Pulmonary artery endothelial cell (primary cell): ENCODE measurements at places on chromosomes 1 and 21.

GRCh38 chr1:22118291-22118992, 24.5 kb downstream of the WNT4 start:
- no peak for DNase-seq

DNA sequence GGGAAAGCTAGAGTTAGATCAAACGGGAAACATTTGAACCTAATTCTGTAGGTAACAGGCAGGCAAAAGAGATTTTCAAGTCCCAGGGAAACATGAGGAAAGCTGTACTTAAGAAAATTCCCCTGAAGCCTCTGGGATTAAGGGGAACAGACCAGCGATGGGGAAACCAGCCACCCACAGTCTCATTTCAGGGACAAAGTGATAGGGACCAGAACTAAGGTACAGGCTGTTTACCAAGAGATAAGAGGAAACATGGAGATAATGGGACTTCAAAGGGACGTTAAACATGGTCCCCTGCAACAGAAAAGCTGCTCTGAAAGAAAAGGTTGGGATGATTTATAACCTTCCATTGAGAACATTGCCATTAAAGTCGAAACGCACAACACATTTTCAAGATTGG, 84.4 kb downstream of the NTPCR start:
- DNase-seq = no peak

DNA sequence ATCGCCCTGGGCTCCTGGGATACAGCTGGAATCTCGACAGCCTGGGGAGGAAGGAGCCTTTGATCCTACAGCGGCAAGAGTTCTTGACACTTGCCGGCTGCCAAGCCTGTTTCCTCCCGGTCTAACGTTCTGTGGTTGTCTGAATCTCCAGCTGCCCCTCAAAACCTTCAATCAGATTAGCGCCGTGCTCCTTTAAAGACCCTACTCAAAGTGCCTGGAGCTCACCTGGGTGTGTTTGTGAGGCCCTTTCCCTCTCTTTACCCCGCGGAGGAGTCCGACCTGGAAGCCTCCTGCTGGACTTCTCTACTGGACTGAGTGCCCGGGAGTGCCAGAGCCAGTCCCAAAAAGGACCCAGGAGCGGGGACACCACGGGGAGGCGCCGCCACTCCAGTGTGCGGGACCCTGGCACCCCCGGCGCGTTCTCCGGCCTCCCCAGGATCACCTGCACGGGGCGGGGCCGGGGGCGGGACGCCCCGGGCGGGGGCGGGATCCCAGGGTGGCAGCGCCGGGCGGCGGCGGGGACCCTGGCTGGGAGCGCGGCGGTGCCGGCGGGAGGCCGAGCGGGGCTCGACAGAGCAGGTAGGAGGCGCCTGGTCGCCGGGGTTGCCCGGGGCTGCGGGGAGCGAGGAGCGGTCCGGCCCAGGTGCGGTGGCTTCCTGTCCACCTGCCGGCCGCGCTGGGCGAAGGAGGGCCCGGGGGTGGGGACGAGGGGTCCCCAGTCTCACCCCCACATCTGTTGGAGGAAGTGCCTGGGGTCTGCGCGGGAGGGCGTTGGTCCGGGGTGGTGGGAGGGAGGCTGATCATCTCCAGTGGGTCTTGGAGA, at the start of gene NCMAP:
Gene NCMAP, plus strand, starts transcription at position 497 of the 823 bp plus-strand sequence. CDS start 39,344 bp downstream, outside the sequence.
- DNase-seq = no peak

DNA sequence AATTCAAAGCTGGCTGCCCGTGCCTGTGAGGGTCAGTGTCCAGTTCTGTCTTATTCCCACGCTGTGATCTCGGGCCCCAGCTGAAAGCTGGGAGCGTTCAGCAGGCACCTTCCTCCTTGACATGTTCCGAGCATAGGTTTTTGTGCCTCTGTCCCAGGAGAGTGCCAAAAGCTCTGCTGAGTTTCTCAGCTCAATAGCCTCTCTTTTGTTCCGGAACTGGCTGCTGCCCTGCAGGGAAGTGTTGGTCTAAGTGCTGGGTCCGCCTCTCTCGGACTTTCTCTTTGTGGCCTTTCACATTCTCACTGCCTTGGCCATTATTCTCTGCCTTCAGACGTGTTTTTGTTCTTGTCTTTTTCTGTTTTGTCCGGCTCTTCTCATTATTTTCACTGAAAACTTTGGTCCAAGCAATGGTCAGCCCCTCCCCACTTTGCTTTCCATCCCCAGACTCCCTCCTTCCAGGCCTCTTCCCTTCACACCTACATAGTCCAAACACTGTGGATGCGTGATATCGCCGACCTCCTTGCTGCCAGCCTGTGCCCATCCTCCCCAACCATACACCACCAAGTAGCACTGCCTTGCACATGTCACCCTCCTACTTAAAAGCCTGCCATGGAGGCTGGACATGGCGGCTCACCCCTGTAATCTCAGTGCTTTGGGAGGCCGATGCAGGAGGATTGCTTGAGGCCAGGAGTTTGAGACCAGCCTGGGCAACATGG, 233.8 kb downstream of the RHOU start:
- no peak for DNase-seq

- no peak for DNase-seq
Observed at GRCh38 chr1:177857285-177857684, 112.6 kb downstream of the SEC16B start.

DNA sequence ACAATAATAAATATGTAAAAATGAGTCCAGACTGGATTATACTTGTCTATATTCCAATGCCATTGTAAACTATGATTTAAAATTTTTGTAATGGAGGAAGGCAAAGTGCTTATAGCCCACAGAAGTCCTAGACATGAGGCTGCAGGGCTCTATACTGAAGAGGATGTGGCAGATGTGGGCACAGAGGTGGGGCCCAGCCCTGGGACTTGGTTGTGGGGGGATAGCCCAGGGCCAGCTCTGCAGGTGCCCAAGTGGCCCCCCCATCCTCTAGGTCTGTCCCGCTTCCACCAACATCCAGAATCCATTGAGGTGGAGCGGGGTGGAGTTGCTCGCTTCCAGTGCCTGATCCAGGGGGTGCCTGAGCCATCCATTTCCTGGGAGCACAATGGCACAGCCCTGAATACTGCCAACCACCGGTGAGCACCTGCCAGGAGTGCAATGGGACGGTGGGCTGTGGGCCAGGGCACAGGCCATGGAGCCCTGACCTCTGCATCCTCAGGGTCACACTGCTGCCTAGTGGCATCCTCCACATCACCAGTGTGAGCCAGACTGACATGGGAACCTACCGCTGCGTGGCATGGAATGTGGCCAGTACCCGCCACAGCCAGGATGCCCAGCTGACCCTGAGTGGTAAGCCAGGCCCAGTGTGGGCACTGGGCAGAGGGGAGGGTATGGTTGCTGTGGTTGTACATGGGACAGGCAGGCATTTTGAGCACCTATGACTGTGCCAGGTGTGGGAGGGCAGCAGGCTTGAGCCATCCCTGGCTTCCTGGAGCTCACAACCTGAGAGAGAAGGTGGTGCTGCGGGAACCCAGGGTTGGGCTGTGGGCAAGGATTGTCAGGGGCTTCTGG, 21.0 kb downstream of the SLC27A3 start:
- no peak for DNase-seq

GRCh38 chr1:92698932-92699331, 86.0 kb downstream of the EVI5 start:
- no peak for DNase-seq

DNA sequence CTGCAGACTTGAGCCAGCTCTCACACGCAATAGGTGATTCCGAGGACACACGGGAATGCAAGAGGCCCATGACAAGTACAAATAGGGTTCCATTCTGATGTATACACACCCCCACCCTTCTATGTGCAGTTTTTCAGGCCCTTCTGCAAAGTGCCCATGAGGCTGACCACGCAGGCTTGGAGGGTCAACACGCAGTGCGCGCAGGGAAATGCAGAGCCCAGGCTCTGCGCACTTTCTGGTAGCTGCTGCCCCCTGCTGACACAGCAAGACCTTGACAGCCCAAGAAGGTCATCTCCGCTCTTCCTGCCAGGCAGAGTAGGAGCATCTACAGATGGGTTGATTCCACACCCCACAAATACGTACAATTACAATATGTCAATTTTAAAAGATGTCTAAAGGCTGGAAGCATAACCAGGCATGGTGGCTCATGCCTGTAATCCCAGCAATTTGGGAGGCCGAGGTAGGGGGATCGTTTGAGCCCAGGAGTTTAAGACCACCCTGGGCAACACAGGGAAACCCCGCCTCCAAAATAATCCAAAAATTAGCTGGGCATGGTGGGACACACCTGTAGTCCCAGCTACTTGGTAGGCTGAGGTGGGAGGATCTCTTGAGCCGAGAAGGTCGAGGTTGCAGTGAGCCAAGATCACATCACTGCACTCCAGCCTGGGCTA, 18.5 kb downstream of the SH3BP5L start:
- no peak for DNase-seq

DNA sequence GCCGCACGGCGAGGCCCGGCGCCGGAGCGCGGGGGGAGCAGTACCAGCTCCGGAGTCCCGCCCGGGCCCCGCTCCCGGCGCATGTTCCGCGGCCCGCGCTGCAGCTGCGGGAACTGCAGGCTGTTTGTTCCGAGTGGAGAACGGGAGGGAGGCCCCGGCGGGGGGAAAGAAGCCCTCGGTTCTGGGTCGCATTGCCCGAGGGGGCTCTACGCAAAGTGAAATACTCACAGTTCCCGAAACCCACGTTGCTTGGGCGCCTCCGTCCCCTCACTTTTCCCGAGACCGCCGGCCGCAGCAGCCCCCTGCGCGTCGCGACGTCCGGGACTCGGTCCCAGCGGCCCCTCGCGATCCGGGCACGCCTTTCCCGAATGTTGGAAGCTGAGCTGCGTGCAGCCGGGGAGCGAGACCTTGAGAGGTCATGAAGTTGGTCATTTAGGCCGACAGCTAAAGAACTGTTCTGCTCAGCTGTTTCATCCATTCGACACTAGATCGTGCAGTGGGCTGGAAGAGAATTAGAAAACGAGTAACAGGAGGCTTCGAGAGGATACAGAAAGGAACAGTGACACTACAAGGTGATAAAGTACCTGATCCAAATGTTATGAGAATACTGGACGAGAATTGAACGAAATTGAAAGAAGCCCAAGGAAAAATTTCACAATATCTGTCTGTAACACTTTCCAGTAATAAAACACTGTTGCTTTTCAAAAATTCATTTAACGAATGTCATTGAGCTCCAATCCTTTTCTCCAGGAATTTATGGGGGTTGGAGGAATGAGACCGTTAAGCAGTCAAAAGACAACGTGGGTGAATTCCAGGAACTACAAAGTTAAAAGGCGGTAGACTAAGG, 657 bp upstream of the LIN9 start:
- DNase-seq = no peak

GRCh38 chr1:73813716-73814115, 384.3 kb downstream of the LRRIQ3 start:
- no peak for DNase-seq

- DNase-seq = no peak
Observed at GRCh38 chr1:197982256-197982655, 65.1 kb downstream of the LHX9 start.

GRCh38 chr1:182996816-182997215, 26.4 kb upstream of the LAMC1 start:
- DNase-seq = no peak

DNA sequence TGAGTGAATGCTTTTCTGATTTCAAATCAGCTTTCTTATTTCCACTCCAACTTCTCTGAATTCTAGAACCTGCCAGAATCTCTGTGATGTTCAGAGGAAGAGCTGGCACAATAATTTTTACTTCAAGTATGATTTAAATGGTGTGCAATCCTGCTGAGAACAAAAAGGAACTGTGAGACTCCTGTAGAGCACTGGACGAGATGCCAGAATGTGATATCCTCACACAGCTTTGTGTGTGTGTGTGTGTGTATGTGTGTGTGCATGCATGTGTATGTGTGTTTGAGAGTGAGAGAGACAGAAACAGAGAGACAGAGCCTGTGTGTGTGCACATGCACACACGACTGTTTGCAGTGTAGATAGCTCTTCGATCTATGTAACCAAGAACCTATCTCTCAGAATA, 713.6 kb upstream of the ZP4 start:
- no peak for DNase-seq

- DNase-seq = no peak
Observed at GRCh38 chr1:77036560-77036959, 169.3 kb downstream of the ST6GALNAC5 start.

DNA sequence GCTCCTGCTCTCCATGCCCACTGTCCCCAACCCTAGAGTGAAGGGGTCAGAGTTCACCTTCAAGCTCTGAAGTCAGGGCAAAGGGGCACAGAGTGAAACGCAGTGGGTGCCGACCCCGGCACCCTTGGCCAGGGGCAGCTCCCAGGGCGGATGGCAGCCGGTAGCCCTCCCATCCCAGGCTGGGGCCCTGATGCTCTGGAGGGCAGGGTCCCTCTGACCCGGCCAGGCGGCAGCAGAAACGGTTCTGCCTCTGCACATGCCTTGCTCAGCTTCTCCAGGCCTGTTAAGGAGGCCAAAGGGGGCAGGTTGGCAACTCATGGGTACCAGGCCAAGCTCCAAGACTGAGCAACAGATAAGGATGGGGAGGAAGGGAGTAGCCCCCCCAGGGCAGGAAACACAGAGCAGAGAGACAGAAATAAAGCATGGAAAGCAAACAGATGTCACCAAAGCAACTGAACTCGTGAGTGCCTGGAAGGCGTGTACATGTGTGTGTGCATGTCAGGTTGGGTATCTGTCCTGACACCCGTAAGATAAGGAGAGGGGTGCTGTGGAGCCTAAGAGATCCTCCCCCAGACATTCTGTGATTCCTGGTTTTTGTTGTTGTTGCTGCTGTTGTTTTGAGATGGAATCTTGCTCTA, 112.3 kb upstream of the IFFO2 start:
- no peak for DNase-seq

- DNase-seq = no peak
Observed at GRCh38 chr21:42085246-42086077, 14.3 kb downstream of the UMODL1 start.

DNA sequence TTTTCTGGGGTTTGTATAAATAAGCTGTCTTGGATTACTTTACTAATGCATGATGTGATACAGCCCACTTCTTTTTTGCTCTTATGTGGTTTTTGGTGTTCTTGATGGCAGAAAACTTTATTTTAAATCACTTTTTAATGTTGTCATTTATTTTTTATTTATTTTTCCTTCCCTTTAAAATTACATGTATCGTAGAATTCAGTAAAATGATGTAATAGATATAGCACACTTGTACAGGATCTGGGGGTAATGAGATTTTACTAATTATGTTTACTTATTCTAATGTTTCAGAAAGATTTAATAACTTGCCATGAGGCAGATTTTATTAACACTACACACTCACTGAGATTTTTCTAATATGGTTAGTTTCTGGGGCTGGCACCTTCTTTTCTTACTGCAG, 701 bp upstream of the B3GALT2 start:
- no peak for DNase-seq

DNA sequence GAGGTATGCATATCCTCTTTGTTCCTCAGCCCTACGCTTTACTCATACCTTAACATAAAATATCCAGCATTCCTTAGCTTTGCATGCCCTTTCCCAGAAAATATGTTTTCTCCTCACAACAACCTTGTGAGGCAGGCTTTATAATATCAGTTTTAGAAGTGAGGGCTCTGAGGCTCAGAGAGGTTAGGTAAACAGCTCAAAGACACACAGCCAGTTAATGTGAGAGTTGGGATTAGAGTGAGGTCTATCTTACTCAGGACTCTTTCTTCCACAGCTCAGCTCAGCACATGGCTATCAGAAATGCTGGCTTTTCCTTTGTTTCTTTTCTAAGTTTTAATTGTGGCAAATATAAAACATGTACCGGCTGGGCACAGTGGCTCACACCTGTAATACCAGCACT, 27.9 kb downstream of the CSF1 start:
- no peak for DNase-seq

- DNase-seq = no peak
Observed at GRCh38 chr1:9331016-9331415, 38.3 kb downstream of the SPSB1 start.

GRCh38 chr21:35908311-35909078, 151.8 kb downstream of the SETD4 start:
- DNase-seq = no peak
